ENCODE measurements at places on chromosomes 12 and 14. TPM values are rescaled to one million over a fixed set of nuclear protein-coding genes. Genes with fewer than 3 reads are reported as not detected.

Gene ING4
- polyA plus RNA-seq: 58.2 TPM

GRCh38 chr12:124006846-124007713, 34.1 kb downstream of the ZNF664 start:
- no peak overlapping the region for H3K27ac ChIP-seq
- H3K36me3 ChIP-seq: peaks cover 33% of the 10 kb centered on the region
- H3K4me3 ChIP-seq: no peak overlapping the region
- no peaks in the 10 kb centered on the region for H3K27me3 ChIP-seq
- no peak for DNase-seq

DNA sequence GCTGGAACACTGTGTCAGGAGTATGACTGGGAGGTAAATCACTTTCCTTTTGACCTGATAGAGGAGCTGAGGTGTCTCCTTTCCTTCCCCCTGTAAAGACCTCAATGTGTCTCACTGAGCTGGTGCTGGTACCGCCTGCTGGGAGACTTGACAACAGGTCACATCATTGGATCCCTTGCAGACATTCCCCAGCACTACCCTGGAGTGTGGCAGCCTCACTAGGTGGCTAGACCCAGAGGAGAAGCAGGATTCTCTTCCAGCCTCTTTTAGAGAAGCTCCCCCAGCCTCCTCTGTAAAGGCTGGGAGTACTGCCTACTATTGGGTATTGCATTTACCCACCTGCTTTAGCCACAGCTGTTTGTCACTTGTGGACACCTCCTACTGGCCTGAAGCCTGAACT, 223.9 kb downstream of the ADGRD1 start:
- H3K4me3 ChIP-seq: no peak overlapping the region
- H3K4me1 ChIP-seq: no peaks in the 10 kb centered on the region
- H3K36me3 ChIP-seq: no peaks in the 10 kb centered on the region
- no peak for DNase-seq
- no peaks in the 10 kb centered on the region for H3K27me3 ChIP-seq
- H3K27ac ChIP-seq: no peak overlapping the region

GRCh38 chr12:79378496-79378895, 312.3 kb downstream of the PAWR start:
- no peak for DNase-seq
- H3K36me3 ChIP-seq: no peaks in the 10 kb centered on the region
- no peaks in the 10 kb centered on the region for H3K27me3 ChIP-seq
- no peak overlapping the region for H3K27ac ChIP-seq

DNA sequence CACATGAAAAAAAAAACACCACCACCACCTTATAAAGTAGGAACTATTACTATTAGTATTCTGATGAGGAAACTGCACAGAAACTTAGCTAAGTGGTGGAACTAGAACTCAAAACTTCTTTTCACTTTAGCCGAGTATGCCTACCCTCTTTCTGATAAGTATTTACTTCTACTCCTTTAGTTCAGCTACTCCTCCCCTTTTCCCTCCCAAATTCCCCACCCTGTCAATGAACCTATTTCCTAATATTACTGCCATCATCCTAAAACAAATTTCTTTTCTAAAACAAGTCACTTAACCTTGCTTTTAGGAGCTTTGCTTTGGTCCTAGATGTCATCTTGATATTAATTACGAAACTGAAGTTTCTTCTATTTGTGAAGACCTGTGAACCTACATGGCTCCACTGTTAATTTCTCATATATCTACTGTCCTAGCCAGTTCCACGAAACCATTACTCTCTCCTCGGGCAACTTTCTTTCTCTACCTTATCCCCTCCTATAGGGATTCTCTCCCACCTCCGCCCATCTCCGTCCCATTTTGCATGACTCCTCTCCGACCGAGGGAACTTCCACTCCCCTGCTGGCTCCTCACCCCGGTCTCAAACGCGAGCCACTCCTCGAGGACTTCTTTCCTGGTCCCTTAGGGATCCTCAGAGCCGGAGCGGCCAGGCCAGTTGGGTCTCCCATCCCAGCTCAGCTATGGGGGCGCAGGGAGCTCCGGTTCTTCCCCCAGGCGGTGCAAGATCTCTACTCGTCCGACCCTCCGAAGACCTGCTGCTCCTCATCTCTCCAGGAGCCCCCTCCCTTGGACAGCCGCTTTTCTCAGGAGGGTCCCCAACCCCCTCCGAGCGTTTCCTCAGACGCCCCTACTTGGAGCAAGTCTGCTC, 1.1 kb downstream of the NUMB start:
- no peaks in the 10 kb centered on the region for H3K27me3 ChIP-seq
- H3K36me3 ChIP-seq: no peaks in the 10 kb centered on the region
- DNase-seq: peak; percentile 40
- H3K4me3 ChIP-seq: peak overlapping the region; percentile 82
- peaks cover 12% of the 10 kb centered on the region for H3K4me1 ChIP-seq

GRCh38 chr14:64212666-64213065, 81.5 kb downstream of the ESR2 start:
- no peak overlapping the region for H3K27ac ChIP-seq
- H3K36me3 ChIP-seq: peaks cover 59% of the 10 kb centered on the region
- no peak overlapping the region for H3K4me3 ChIP-seq
- H3K27me3 ChIP-seq: no peaks in the 10 kb centered on the region
- DNase-seq: no peak
- peaks cover 26% of the 10 kb centered on the region for H3K4me1 ChIP-seq

- peaks cover 55% of the 10 kb centered on the region for H3K36me3 ChIP-seq
- H3K4me3 ChIP-seq: no peak overlapping the region
- H3K4me1 ChIP-seq: peaks cover 24% of the 10 kb centered on the region
- H3K27me3 ChIP-seq: peaks cover 43% of the 10 kb centered on the region
- DNase-seq: no peak
Measured at GRCh38 chr12:114678718-114679117, 5.3 kb downstream of the TBX3 start.

GRCh38 chr14:100586403-100587085, 673 bp downstream of the BEGAIN start:
- H3K36me3 ChIP-seq: no peaks in the 10 kb centered on the region
- peaks cover 37% of the 10 kb centered on the region for H3K27me3 ChIP-seq
- H3K27ac ChIP-seq: no peak overlapping the region
- DNase-seq: no peak
- H3K4me3 ChIP-seq: peak overlapping the region; percentile 33

GRCh38 chr12:53496752-53497032, 2.6 kb downstream of the MAP3K12 start:
- H3K27ac ChIP-seq: peak overlapping the region; percentile 83
- H3K4me3 ChIP-seq: peak overlapping the region; percentile 4
- no peaks in the 10 kb centered on the region for H3K27me3 ChIP-seq
- DNase-seq: no peak

DNA sequence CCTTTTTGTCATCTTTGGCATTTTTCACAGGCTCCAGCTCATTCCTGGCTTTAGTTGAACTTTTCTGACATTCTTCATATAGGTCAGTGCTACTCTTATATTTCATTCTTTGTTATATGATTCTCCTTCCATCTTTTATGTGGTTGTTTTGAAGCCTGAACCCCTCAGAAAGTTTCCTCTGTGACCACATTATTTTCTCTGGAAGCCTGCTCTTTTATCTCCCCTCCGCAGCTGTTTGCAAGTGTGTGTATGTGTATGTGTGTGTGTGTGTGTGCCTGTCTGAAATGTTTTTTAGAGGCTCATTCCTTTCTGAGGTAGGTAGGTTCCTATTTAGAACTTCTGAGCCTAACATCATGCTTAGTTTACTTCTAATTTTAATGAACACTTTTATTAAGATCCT, 47.6 kb downstream of the ANO4 start:
- H3K27me3 ChIP-seq: no peaks in the 10 kb centered on the region
- no peak overlapping the region for H3K4me3 ChIP-seq
- no peaks in the 10 kb centered on the region for H3K36me3 ChIP-seq
- no peaks in the 10 kb centered on the region for H3K4me1 ChIP-seq
- H3K27ac ChIP-seq: no peak overlapping the region

Data from muscle of leg (tissue), 16 donors.